Activated CD8-positive, alpha-beta T cell treated with anti-CD3 and anti-CD28 coated beads, Interleukin-2, amount 10 ng/mL, durations not matched to agents 7 days and 5 days (primary cell): ENCODE measurements at places on chromosomes 16 and 17. TPM values are rescaled to one million over a fixed set of nuclear protein-coding genes. Genes with fewer than 3 reads are reported as not detected.

Gene GNG13
- total RNA-seq: not detected

Gene CACNG1
- total RNA-seq: not detected

GRCh38 chr17:33039874-33040273, 48.2 kb downstream of the SPACA3 start:
- H3K27ac ChIP-seq: no peak overlapping the region
- no peak overlapping the region for H3K4me3 ChIP-seq
- no peak for DNase-seq
- no peaks in the 10 kb centered on the region for H3K4me1 ChIP-seq

GRCh38 chr17:55308613-55309391, 44.0 kb downstream of the HLF start:
- no peak for DNase-seq
- no peaks in the 10 kb centered on the region for H3K4me1 ChIP-seq

DNA sequence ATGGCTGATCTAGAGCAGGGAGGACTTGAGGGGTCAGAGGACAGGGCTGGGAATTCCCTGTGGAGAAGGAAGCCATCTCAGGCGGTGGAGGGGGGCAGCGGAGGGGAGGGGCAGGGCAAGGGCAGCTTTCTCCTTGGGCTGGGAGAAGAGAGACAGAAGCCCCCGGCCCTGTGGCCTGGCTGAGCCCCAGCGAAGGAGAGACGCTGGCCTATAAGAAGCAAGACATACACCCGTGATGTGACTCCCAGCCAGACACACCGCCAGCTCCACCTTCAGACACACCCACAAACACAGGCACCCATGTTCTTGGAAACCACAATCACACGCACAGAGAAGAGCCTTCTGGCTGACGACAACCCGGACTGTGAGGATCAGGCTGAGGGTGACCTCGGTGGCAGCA, 10.0 kb downstream of the TRPV3 start:
- H3K27ac ChIP-seq: no peak overlapping the region
- no peak for DNase-seq
- H3K27me3 ChIP-seq: no peaks in the 10 kb centered on the region
- no peak overlapping the region for H3K4me3 ChIP-seq
- no peaks in the 10 kb centered on the region for H3K36me3 ChIP-seq

DNA sequence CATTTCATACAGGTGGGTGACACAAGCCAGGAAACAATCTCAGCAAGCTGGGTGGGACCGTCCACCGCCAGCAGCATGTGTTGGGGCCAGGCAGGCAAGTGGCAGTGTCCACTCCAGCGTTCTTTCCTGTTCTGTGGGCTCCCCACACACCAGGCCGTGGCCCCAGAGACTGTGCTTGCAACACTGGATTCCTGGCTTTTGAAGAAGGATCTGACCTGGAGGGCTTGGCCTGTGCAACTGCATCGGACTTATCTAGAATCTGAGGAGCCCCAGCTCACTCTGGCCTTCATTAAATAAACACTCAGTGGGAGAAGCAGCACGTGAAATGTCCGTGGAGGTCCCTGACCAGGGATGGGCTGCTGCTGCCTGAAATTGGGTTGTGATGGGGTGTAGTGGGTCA, 3.2 kb downstream of the KSR1 start:
- DNase-seq: no peak
- H3K4me3 ChIP-seq: no peak overlapping the region
- no peaks in the 10 kb centered on the region for H3K27me3 ChIP-seq
- peaks cover 75% of the 10 kb centered on the region for H3K4me1 ChIP-seq
